ENCODE measurements at places on chromosomes 13 and 19. TPM values are rescaled to one million over a fixed set of nuclear protein-coding genes. Genes with fewer than 3 reads are reported as not detected.
A peak's percentile ranks its signal among the peaks of the same experiment; 100 is the strongest.

DNA sequence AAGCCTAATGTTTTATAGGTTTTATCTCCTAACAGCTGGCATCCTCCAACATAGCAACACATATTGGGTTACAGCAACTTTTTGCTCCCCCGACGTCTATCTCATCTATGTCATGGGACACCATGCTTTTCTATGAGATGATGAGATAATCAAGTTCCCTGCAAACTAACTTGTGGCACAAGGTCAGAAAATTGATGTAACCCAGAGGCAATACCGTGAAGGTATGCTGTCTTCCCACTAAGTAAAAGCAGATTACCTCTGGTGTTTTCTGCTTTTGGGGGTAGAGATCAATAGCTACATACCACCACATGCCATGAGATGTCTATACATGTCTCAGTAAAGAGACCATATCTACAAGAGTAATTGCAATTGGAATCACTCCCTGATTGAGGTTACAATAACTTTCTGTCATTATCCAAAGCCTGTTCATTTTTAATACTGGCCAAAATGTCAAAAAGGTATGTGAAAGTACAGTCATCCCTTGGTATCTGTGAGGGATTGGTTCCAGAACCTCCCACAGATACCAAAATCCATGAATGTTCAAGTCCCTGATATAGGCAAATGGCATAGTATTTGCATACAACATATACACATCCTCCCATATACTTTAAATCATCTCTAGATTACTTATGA lies 131.3 kb downstream of the CYSLTR2 start:
- no peak for DNase-seq

ELF1 gene
- 48.0 TPM for total RNA-seq

CCDC194 gene
- not detected for total RNA-seq

DNA sequence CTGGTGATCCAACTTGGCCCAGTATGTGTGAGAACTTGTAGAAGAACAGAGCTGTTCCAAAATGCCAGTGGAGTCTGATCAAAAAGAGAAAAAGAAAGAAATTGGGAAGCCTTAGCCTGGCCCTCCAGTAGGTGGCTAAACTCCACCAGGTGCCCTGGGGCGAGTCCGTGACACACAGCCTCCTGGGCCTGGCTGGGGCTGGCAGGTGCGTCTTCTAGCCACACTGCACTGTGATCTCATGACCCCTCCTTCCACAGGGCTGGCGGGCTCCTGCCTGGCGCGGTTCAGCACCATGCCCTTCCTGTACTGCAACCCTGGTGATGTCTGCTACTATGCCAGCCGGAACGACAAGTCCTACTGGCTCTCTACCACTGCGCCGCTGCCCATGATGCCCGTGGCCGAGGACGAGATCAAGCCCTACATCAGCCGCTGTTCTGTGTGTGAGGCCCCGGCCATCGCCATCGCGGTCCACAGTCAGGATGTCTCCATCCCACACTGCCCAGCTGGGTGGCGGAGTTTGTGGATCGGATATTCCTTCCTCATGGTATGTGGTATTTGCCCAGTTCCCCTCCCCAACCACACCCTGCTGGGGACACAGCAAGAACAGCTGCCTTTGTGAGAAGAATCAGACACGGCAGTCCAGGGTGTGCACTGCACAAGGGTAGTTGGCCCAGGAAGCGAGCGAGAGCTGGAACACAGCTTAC lies 53.7 kb downstream of the RAB20 start:
- no peak for DNase-seq

DNA sequence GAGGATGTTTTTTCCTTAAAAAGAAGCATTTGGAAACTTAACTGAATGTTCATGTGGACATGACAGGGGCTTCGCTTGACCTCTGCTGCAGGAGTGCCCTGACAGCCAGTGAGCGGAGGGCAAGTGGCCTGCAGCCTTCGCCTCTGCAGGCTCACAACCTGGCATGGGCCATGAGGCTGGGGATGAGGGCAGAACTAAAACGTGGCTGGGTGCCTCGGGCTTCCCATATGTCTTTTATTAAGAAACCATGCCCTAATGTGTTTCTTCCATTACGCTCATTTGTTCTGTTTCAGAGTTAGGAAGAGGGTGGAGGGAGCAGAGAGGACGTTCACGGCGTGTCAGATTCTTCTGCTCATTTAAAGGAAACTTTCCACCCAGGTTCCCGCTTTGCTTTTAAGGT lies 2.9 kb downstream of the ARHGEF7 start:
- no peak for DNase-seq

DNA sequence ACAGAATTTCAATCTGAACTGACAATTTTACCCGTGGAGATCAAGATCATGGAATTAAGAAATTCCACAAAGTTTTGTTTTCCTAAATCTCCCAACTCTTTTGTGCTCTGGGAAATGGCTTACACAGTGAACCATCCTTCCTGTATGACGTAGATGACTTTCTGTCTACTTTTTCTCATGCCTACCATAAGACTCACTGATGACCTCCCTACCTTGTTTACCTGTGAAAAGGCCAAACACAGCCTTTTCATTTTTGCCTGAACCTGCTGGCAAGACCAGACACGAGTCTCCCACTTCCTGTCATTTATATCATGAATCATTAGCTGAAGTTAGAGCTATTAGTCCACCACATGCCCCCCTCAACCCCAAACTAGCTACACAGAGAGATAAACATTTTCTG lies 4.6 kb upstream of the KBTBD6 start:
- peak; percentile 99 for DNase-seq

DNA sequence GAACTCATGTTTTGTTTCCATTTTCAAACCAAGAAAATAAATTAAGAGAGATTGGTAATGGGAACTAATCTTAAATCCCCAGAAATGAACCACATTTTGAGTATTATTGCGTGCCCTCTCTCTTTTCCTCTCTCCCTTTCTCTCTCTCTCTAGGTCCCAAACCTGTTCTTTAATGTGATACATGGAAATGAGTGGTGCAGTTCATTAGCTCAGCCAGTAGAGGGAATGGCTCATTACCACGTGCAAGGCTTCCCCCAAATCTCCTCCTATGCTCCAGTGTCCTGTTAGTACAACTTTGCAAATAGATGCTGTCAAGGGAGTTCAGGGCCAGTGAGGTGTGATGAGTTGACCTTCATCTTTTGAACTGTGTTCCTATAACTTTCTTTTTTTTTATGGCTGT lies 178.4 kb downstream of the FGF9 start:
- DNase-seq = peak; percentile 11

DNA sequence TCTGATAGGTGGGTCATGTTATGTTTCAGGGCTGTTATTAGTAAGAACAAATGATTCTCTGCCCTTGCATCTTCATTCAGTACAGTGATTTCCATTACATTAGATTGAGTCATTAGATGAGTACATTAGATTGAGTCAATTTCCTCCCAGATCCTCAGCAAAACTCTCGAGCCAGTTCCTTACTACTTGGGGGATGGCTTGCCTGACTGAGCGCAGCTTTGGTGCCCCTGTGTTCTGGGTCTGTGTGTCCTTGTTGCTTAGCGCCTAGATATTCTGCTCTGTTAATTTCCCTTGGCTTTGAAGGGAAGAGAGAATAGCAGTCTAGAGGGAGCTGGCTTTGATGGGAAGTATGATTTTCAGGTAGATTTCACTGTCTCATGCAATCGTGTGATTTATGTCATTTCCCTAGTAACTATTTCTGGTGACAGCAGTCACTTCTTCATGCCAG lies 19.1 kb upstream of the SCEL start:
- peak; percentile 55 for DNase-seq

GRCh38 chr19:1087813-1088415 lies 7.3 kb downstream of the POLR2E start:
- no peak for DNase-seq

DNA sequence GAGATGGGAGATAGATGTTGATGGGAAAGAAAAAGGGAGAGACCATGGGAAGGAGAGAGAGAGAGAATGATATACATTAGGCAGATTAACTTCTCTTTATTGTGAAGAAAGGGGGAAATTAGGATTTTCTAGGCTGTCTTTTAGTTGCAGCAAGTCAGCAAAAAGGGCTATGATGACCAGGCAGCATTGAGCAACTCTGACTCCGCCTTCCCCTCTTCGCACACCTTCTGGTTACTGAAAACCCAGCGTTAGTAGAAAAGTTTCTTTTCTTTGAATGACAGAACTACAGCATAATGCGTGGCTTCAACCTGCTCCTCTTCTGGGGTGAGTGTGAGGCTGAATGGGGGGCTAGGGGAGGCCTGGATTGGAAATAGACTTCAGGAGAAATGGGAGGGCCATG lies at the start of gene ADGRE1:
Gene ADGRE1 (plus strand): TSS at position 264 of the 400 bp plus-strand sequence. CDS start 30 bp downstream, at position 294.
- DNase-seq = no peak

Measured in mammary epithelial cell (primary cell).